ENCODE measurements at places on chromosomes 1 and 21.

DNA sequence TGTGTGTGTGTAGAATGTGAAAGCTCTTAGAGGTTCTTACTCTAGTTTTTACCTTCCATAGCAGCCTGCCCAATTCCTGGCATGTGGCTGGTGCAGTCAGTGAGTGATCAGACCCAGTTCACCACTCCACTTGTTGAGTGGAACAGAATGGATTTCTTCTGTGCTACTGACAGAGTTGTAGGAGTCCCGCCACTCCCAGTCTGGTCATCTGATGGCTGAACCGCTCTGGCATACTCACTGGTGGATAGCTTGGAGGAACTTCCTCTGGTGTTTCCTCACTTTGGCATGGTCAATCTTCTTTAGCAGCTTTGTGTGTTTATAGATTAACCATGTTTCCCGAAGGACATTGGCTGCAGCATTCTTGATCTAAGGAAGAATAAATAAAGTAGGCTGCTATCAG is 106.7 kb upstream of the ADAR start:
- DNase-seq = peak; percentile 50

DNA sequence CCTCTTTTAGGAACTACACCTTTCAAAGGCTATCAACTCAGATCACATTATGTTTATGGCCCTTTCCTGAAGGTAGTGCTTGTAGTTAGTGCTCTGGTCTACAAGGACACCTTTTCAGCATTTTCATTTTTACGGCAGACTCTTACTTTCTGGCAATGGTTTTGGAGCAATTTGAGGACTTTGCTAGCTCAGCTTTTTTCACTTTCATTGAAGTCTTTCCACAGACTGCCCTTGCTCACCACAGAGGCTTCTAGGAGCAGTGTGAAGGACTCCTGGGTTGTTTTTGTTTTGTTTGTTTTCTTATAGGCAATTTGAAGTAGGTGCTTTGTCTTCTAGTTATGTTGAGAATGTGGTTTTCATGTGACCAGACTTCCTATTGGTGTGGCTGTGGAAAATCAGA is 43.1 kb downstream of the CD55 start:
- no peak for DNase-seq

- no peak for DNase-seq
Observed at GRCh38 chr1:209789245-209789644, 4.9 kb upstream of the C1orf74 start.

- no peak for DNase-seq
Observed at GRCh38 chr1:32363713-32364112, 1.4 kb downstream of the TSSK3 start.

- DNase-seq = peak; percentile 48
Observed at GRCh38 chr1:223811634-223812101, 34.1 kb downstream of the TP53BP2 start.

- no peak for DNase-seq
Observed at GRCh38 chr1:48654606-48655210, 122.0 kb downstream of the BEND5 start.

DNA sequence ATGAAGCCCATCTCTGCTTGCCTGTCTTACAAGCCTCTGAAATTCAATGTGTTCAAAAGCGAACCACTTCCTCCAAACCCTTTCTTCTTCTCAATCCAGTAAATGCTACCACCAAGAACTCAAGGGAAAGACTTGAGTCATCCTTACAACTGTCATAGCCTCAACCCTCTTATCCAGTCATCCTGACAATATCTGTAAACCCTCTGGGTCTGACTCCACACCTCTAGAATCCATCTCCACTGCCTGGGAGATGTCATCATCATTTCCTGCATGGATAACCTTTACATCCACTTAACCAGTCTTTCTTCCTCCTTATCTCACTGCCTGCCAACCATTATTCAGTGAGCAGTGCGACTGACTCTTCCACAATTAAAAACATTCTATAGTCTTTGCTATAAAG is 441.1 kb downstream of the SETD4 start:
- DNase-seq = no peak

DNA sequence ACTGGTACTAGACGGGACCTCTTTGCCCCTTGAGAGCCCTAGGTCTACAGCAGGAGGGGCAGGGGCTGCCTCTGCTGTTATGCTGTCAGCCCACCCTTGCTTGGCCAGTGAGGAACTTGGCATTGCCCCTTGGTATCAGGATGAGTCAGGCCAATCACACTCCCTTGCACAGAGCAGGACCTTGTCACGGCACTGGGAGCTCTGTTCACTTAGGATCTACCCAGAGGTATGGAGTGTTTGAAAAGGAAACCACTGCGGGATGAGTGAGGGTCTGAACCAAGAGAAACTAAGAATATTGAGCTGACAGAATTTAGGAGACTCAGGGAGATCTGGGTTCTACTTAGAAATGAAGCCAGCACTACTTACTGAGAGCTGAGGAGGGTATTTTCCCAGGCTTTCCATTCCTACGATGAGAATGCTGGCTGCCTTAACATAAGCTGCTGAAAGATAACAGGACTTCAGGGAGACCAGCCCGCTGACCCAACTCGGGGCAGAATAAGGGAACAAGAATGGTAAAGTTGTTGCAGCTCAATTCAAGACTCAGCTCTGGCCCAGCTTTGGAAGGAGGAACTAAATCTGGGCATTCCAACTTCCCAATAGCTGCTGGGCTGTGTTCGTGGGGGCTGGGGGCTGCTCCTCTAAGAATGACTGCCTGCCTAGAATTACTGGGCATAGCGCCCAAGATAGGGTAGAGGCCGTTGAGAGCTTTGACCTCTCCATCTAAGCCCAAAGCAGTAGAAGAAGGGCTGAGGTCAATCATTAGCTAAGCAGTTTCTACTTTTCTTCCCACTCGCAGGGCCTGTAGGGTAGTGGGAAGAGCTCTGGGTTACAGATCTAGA is 1.5 kb downstream of the FABP3 start:
- peak; percentile 26 for DNase-seq

- no peak for DNase-seq
Observed at GRCh38 chr1:211338224-211338620, 11.6 kb downstream of the TRAF5 start.

DNA sequence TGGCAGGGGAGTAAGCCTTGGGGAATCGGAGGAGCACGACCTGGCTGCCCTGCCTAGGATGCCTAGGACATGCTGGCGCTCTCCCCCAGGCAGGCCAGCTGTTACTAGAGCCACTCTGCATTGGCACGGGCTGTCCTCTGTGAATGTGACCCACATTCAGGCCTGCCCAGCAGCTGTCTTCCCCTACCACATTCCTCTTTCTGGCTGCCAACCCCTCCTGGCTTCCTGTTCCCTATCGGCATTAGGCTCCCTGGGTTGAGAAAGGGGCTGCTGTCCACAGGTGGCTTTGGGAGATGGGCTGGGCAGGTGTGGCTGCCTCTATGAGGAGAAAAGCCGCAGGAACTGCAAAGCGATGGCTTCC is 2.3 kb upstream of the NFASC start:
- DNase-seq = no peak

GRCh38 chr1:32040711-32041110 is 27.0 kb downstream of the KHDRBS1 start:
- no peak for DNase-seq

GRCh38 chr1:89896105-89896942 is 75.5 kb downstream of the LRRC8D start:
- DNase-seq = peak; percentile 75

DNA sequence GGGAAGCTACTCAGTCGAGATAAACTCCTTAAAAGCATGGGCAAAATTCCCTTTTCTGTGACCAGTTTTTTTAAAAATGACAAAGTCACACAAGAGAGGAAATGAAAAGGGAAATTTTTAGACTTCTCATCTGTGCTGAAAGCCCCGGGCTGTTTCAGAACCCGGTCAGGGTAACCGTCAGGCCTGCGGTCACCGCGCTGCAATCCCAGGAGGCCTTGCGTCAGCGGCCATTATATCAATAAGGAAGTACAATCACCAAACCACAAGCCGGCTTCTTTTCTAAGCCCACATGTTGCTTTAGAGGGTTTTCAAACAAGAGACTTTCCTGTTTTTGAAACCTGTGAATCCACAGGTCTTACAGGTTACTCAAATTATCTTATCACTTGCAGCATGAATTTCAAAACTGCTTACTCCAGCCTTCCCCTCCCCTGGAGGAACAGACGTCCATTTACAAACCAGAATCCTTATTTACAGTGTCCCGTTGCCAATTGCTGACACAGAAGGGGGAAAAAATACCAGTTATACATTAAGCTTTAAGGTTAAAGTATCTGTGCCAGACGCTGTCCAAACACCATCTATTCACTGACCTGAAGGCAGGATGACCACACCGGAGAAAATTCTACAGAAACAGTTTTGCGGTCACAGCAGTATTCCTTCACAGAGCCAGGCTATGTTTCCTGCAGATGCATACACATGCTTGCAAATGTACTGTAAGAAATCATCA is 165.3 kb downstream of the TOMM20 start:
- peak; percentile 97 for DNase-seq

GRCh38 chr1:228276174-228276831 is 68.5 kb downstream of the OBSCN start:
- no peak for DNase-seq

DNA sequence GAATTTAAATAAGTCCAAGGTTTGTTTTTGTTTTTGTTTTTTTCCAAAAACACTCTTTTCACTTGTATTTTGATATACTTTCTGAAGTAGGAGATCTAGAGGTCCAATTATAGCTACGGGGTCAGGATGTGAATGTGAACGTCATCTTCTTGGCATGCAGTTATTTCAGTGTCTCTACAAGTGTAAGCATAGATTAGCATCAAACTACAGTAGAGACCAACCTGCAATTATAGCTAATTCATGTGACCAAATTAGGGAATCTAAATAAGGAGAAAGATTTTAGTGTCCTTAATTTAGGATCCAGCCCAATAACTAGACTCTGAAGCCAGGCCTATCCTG is 107.3 kb upstream of the PALMD start:
- no peak for DNase-seq

DNA sequence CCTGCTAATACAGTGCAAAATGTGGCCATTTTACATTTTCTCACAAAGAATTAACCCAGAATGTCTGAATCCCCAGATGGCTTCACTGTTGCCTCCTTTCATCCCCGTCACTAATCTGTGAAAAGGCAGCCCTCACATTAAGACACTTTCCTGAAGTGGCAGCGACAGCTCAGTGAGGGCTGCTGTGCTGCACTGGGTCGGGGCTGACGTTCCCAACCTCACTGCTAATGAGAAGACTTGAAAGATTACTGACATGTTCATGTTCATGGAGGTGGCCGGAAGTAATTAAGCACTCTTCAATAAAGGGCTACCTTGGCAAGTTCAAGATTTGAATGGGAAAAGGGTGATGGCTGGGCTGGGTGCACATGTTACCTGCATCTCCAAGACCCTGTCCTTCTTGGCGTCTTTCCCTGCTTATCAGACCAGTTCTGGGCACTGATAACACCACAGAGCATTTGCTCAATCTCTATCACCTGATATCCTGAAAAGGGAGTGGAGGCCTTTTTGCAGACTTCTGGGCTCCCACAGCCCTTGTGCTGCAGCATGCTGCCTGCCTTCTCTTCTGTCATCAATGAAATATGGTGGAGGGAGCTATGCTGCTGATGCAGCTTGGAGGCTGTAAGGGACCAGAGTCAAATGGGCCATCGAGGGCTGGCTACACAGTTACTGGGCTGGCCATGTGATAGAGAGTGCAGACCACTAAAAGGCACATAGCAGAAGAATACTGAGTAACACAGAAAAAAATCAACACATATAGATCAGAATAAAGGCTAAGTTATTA is 383.5 kb downstream of the PCP4 start:
- no peak for DNase-seq

DNA sequence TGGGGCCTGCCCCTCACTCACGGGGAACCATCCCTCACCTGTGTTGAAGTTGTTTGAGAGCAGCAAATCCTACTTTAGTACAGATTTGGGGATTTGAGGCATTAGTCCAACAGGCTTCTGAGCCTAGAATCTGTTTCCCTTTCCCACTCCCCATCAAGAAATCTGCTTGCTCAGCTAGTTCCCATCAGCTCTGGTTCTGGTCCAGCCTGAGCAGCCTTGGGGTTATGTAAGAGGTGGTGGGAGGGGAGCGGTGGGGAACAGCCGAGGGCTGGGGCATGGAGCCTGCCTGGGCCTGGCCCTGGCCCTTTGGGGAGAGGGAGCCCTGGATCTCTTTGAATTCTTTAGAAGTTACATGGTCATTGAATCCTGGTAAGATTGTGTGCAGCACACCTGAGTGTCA is 4.1 kb downstream of the GSTM5 start:
- no peak for DNase-seq

- no peak for DNase-seq
Observed at GRCh38 chr1:160657250-160657781, 10.5 kb upstream of the SLAMF1 start.

DNA sequence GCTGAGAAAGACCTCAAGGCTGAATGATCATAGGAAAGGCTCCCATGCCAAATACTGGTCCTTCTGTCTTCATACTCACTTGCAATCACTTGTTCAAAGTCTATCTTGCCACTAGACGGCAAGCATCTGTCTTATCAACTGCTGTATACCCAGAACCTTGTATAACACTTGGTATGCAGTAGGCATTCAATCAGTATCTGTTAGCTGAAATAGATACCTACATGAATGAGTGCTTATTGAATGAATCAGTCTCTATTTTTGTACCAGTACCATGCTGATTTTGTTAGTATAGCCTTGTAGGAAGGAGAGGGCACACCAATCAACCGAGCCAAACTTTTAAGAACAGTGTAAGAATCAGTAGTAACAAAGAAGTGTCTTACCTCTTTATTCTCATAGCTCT is 80.6 kb downstream of the NIBAN1 start:
- DNase-seq = no peak

- no peak for DNase-seq
Observed at GRCh38 chr1:76068953-76069561, 5.5 kb upstream of the ST6GALNAC3 start.

DNA sequence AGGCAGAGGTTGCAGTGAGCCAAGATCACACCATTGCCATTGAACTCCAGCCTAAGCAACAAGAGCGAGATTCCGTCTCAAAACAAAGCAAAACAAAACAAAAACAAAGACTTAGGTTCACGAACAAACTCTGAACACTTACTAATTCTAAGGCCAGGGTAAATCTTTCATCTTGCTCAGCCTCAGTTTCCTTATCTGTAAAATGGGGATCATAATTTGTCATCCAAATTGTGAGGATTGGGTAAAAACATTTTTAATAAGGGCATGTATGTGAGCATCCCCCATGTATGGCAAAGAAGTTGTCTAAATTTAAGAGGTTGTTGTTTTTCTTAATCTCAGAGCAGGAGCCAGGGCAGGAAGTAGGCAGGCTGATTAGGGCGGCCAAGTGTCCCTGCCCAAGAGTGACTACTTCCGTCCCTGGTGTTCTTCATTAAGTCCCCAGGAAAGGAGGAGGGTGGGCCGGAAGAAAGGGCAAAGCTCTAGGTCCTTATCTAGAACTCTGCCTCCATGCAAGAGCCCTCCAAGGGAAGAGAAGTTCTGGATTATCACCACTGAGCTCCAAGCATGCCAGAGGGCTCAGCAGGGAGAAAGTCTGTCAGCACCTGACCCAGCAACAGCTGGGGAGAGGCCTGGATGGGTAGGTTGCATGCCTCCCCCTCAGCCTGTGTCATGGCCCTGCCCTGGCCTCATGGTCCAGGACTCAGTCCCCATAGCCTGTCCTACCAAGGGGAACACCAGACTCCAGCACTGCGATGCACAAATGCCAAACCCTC is 49.9 kb upstream of the CLIC4 start:
- DNase-seq = peak; percentile 73
